ENCODE measurements at places on chromosomes 3 and 15.

DNA sequence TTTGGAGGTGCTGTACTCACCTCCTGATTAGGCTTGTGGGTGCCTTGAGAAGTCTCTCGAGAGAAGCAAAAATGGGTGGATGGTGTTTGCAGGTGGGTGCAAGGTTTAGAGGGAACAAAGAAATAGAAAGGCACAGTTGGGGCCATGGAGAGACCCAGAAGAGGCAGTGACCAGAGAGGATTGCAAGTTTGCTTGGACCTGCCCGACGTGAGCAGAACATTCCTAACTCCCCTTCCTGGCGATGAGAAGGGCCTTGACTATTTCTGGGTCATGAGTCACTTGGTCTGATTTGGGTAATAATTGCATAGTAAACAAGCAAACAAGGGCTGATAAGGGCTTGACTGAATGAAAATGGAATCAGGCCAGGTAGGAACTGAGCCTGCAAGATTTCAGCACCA lies 7.0 kb upstream of the CTSH start:
- DNase-seq, result no peak

- DNase-seq, result no peak
Measured at GRCh38 chr3:105774444-105775180, 94.2 kb downstream of the CBLB start.

GRCh38 chr3:9780458-9780812 lies 10.7 kb upstream of the CAMK1 start:
- DNase-seq, result no peak

DNA sequence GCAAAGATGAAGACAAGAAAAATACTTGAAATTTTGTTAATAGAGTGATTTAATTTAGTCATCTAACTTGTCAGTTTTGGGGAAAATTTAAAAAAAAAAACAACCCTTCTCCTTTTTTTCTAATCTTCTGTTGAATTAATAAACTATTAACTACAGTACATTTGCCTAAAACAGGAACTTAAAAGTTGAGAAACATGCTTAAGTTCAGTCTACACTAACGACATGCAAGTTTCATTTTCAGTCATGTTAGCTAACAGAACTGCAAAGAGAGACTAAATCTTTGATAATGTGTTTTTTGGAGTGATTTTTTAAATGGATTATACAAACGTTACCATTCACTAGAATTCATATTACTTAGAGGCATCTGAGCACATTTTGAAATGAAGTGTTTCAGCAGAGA lies 71.9 kb upstream of the MBNL1 start:
- no peak for DNase-seq

DNA sequence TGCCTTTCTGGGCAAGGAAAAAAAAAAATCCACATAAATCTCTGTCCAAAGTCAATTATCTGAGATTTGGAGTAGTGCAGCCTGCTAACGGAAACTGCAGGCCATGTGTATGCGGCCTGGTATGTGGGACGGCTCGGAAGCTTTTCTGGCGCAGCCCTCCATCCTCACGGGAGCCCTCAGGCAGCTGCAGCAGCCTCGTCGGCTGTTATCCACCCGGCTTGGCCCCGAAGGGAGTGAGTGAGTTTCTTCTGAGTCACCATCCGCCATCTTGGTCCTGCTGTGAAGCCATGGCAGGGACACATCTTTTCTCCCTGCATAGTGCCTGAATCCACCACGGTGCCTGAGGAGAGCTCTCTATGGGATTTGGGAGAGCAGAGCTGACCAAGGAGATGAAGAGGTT lies 62.8 kb downstream of the POLR2M start:
- DNase-seq, result no peak

Measured in activated naive CD4-positive, alpha-beta T cell (primary cell).